GM12878 (cell line): ENCODE measurements at places on chromosomes 2 and 18. TPM values are rescaled to one million over a fixed set of nuclear protein-coding genes. Genes with fewer than 3 reads are reported as not detected.

DNA sequence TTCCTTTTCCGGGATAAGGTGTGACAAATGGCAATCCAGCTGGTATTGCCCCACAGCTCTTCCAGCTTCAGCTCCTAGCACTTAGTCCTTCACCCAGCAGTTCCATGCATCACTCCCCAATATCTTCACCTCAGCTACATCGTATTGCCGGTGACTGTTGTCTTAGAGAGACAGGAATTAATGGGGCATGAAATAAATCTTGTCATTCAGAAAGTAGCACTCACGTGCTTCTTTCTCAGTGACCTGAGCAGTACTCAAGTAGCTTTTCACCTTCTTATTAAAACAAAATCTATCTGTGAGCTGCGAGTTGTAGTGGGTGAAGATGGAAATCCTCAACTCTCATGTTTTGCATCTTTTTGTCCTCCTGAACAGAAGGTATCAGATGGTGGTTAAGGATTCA, 72.8 kb downstream of the PTH2R start:
- no peak for DNase-seq

DNA sequence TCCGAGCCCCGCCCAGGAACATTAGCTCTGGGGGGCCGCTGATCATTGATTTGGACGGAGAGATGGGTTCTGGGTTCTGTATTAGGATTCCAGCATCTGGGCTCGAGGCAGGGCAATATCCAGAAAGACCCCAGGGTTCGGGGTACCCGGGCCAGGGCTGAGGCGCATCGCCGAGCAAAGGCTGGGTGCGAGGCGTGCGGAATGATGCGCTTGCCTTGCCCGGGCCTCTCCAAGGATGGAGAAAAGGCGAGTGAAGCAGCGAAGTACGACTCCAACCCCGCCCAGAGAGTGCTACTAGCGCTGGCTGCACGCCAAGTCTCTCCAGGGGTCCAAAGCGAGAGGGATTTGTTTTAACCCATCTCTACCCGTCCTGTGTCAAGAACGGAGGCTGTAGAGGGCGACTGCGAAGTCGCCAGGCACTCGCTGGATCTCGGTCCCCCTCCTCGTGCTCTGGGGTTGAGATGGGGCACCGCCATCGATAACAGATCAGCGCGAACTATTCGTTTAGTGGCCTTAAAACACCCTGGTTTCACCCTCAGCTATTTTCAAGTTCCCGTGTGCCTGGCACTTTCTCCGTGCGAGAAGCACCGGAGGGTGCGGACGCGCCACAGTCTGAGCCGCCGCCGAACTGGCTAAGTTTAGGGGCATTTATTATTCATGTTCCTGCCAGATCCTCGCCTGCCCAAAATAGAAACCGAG, 1.9 kb downstream of the ADCYAP1 start:
- no peak for DNase-seq

- no peak for DNase-seq
Measured at GRCh38 chr18:66894851-66895250, 291.0 kb upstream of the CDH19 start.

- no peak for DNase-seq
Measured at GRCh38 chr2:9410108-9410507, 13.2 kb downstream of the ITGB1BP1 start.

KYNU gene
- total RNA-seq: 36.8 and 38.6 TPM in 2 replicates

- DNase-seq: no peak
Measured at GRCh38 chr2:127575941-127576432, 40.5 kb downstream of the MYO7B start.

DNA sequence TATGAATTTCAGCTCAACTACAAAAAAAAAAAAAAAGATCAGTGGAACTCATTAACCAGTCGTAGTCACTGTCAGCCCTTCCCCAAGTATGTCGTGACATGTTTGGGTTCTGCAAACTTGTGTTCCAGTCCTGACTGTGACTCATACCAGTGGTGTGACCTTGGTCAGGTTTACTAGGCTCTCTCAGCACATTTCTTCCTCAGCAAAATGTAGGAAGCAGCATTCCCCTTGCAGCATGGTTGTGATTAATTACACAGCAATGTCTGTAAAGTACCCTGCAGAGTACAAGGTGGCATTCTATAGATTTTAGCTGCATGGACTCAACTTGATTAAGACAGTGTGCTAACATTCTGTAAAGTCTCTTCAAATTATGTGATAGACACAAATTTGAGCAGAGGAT, 156.9 kb downstream of the LAMA1 start:
- DNase-seq: no peak

TUBB6 gene
- total RNA-seq: 94.0 and 97.7 TPM in 2 replicates

- no peak for DNase-seq
Measured at GRCh38 chr2:163374282-163374681, 361.5 kb downstream of the FIGN start.

- no peak for DNase-seq
Measured at GRCh38 chr2:120770176-120770575, 34.5 kb downstream of the GLI2 start.

- no peak for DNase-seq
Measured at GRCh38 chr2:112777036-112777435, 7.3 kb downstream of the IL1A start.

HSBP1L1 gene
- total RNA-seq: 4.9 and 5.7 TPM in 2 replicates

FASTKD2 gene
- 29.4 and 32.1 TPM in 2 replicates for total RNA-seq

DNA sequence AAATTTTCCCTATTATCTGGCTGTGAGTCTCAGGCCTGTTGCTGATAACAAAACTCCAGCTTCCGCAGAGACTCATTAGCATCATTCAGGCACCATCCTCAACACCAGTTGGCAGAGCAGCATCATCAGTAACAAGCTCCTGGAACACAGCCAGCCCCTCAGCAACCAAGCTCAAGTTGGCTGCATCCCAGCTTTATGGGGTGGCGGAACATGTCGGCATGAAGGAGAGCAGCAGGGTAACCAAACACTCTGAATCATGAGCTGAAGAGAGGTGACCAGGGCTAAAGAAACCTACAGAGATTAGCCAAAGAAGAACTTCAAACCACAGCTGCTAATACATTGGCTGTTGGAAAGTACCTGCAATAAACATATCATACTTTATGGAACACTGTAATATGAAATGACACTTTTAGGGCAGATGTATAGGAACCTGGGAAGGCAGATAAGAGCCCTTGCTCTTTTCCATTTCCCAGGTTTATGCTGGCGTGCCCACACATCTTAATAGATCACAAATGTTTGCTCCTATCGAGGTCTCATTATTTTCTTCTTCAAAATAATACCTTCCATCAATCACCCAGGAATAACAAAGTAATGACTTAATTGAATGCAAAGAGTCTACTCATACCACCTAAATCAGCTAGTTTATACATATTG, 63.8 kb downstream of the PDE11A start:
- no peak for DNase-seq

DCDC2C gene
- not detected in 2 replicates for total RNA-seq

GRCh38 chr2:111209045-111209514, 88.4 kb downstream of the BCL2L11 start:
- DNase-seq: peak; percentile 97

DNA sequence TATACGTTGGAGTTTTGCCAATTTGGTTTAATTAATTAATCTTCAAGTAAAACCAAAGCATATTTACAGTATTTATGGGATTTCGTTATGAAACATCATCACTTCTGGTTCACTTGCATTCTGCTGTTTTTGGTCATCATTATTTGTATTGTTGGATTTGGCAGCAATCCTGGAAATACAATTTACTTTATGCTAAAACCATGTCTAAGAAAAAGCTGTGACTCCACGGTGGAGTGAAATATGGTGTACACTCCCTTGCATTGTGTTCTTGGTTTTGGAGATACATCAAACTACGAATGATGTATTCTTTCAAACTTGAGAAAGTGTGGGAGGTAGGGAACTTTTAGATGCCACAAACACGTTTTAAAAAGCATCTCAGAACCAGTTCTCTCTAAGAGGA, 106.4 kb downstream of the CTAGE1 start:
- no peak for DNase-seq

GRCh38 chr2:171309455-171310286, 124.1 kb downstream of the METTL8 start:
- DNase-seq: no peak

GRCh38 chr2:100895402-100895801, 75.5 kb downstream of the NPAS2 start:
- no peak for DNase-seq
